NCI-H2081 treated with DMSO at 0.1 percent for 48 hours (cell line): ENCODE measurements at places on chromosomes 3 and 15.

GRCh38 chr15:56732135-56732885 lies 999 bp downstream of the ZNF280D start:
- no peak for DNase-seq

GRCh38 chr15:73069109-73069508 lies 16.8 kb downstream of the NEO1 start:
- DNase-seq: no peak

- DNase-seq: no peak
Observed at GRCh38 chr3:40078590-40078989, 230.9 kb upstream of the EIF1B start.

DNA sequence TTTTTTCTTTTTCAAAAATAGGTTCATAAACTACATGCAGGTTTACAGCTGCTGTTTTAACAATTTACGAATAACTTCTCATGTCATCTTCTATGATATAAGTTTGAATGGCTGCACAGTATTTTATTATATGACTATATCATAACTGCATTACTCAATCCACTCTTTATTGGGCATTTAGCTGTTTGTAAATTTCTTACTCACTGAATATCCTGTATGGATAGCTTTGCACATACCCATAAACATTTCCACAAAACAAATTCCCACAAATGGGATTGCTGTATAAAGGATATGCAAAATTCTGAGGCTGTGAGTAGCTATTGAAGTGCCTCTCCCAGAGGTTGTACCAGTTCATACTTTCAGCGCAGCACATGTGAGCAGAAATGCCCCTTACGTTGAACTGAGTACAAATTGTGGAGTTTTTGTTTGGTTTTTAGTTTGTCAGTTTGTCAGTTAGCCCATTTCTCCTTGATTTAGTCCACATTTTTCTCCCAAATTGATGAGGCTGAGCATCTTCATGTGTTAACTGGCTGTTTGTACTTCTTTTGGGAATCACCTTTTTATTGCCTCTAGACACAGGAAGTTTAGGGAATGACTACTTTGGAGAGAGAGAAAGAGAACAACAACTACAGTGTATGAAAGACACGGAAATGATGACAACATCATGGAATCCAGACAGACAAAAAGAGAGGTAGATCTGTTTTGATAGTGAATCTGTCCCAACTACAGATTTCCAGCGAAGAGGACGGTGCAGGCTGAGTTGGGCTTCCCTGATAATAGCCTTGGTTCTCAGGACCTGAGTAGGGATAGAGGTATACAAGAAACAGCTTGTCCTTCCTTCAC lies 24.8 kb downstream of the TTC23 start:
- DNase-seq: no peak

GRCh38 chr3:126287171-126287535 lies 70.1 kb downstream of the KLF15 start:
- DNase-seq: no peak
